Hindlimb muscle (tissue), 1 donor: ENCODE measurements at places on chromosomes 12 and 14. TPM values are rescaled to one million over a fixed set of nuclear protein-coding genes. Genes with fewer than 3 reads are reported as not detected.

BATF gene
- polyA plus RNA-seq, result 1.0 TPM

RHNO1 gene
- 22.9 TPM for polyA plus RNA-seq

GZMB gene
- not detected for polyA plus RNA-seq

GRCh38 chr12:22631863-22632463 lies 7.0 kb downstream of the ETNK1 start:
- DNase-seq, result no peak

- DNase-seq, result no peak
Measured at GRCh38 chr12:58554522-58555157, 365.7 kb downstream of the LRIG3 start.

- DNase-seq, result peak; percentile 72
Measured at GRCh38 chr12:32455607-32456071, 56.3 kb downstream of the FGD4 start.

DNA sequence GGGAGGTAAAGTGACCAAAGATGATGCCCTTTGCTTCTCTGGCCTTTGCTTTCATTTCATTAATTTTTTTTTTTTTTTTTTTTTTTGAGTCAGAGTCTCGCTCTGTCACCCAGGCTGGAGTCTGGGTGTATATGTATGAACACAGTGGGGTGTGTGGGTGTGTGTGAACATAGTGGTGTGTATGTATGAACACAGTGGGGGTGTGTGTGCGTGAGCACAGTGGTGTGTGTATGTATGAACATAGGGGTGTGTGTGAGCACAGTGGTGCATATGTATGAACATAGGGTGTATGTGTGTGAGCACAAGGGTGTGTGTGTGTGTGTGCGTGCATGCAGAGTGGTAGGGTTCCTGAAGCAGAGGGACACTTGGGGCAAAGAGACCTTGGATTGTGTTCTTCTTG lies 9.6 kb downstream of the KLC1 start:
- DNase-seq, result no peak

DNA sequence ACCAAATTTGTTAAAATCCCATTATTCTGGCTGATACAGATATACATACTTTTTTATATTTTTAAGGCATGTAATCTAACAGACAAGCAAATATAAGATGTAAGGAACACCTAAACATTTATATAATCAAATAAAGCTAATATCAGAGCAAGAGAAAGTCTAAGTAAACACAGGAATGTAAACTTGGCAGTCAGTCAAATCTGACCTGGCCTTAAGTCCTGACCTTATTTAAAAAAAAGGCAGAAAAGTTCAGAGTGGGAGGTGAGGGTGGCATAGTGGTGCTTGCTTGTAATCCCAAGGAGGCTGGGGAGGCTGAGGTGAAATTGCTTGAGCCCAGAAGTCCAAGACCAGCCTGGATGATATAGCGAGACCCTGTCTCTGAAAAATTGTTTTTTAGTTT lies 152.6 kb downstream of the DERA start:
- no peak for DNase-seq
